ENCODE measurements at places on chromosomes 2 and 18.
A peak's percentile ranks its signal among the peaks of the same experiment; 100 is the strongest.

- DNase-seq, result no peak
These were observed 463.7 kb upstream of the RGPD4 start for GRCh38 chr2:107362993-107363392.

GRCh38 chr2:27219091-27219490 is 1.9 kb downstream of the CAD start:
- no peak for DNase-seq

- no peak for DNase-seq
These were observed 16.2 kb downstream of the INPP4A start for GRCh38 chr2:98460573-98461497.

GRCh38 chr18:49055754-49056172 is 105.0 kb upstream of the SMAD7 start:
- no peak for DNase-seq

- no peak for DNase-seq
These were observed 35.5 kb downstream of the HS6ST1 start for GRCh38 chr2:128282976-128283810.

- peak; percentile 60 for DNase-seq
These were observed 213.0 kb downstream of the TNS1 start for GRCh38 chr2:217789736-217790181.

DNA sequence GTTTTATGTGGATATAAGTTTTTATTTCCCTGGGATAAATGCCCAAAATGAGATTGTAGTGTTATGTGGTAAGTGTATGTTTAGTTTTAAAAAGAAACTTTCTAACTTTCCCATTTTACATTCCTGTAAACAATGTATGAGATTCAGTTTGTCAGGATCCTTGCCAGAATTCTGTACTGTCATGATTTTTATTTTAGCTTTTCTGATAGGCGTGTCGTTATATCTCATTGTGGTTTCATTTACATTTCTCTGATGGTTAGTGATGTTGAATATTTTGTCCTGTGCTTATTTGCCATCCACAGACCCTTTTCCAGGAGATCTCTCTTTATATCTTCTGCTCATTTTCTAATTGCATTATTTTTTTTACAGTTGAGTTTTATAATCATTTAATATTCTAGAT is 245.6 kb upstream of the CDH2 start:
- no peak for DNase-seq

DNA sequence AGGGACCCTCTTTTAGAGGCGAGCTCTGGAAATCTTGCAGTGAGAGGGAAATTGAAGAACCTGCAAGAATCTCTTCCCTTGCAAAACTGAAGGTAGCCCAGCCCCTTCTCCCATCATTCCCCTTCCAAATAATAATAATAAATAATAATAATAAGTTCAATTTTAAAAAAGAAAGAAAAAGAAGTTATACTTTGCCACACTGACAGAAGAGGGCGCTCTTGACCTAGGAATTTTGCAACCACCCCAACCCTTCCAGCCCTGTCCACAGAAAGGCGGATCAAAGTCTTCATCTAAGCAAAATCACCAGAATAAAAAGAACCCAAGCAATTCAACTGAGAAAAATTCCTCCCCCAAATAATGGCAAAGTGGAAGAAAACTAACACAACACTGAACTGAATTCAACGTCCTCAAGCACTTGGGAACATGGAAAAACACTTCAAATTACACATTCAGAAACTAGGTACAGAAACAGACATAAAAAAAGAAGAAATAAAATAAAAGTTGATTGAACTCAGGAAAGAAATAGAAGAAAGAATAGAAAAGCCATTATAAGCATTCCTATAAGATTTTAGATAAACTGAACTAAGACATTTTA is 98.9 kb upstream of the GLS start:
- no peak for DNase-seq

DNA sequence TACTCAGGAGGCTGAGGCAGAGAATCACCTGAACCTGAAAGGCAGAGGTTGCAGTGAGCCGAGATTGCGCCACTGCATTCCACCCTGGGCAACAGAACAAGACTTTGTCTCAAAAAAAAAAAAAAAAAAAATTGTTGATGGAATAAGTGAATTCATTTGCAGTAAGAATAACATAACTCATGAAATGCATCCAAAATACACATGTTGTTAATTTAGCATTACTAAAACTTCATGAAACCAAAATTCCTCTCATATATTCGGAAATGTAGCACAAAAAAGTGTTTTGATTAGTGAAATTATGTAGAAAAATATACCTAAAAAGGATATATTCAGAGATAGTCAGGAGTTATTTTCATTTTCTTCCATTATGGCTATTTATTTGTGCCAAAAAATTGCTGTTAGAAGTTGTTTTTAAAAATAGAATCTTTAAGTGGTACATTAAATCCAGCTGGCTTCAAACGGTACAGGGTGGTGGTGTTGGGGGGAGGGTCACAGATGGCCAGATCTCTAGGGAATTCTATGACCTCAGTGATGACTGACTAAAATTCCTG is 78.2 kb upstream of the UGP2 start:
- no peak for DNase-seq

DNA sequence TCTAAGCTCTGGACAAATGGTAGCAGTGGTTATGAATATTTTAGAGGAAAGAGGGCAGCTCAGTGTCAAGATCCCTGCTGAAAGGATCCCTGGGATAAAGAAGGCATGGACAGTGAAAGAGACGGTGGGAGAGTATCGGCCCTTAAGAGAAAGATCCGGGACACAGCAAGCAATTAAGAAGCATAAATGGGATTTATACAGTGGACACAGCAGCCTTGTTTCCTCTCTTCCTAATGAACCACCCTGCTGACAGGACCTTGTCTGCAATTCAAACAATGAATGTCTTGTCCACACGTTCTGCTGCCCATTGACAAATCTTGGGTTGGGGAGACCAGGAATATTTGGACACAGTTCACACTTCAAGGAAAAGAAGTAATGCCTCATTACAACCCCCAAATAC is 16.5 kb downstream of the CPLX4 start:
- DNase-seq, result peak; percentile 62

- DNase-seq, result no peak
These were observed 26.3 kb upstream of the MOCOS start for GRCh38 chr18:36160959-36161371.

GRCh38 chr2:180046202-180046601 is 39.1 kb upstream of the CWC22 start:
- no peak for DNase-seq

- DNase-seq, result no peak
These were observed 279.7 kb downstream of the MBD2 start for GRCh38 chr18:53944721-53945120.

- DNase-seq, result no peak
These were observed 17.9 kb upstream of the ARHGEF4 start for GRCh38 chr2:130818809-130819208.

GRCh38 chr2:152638056-152638455 is 79.2 kb downstream of the PRPF40A start:
- no peak for DNase-seq

GRCh38 chr2:5465859-5466258 is 226.3 kb upstream of the SOX11 start:
- no peak for DNase-seq
